ENCODE measurements at places on chromosomes 12 and 14.

DNA sequence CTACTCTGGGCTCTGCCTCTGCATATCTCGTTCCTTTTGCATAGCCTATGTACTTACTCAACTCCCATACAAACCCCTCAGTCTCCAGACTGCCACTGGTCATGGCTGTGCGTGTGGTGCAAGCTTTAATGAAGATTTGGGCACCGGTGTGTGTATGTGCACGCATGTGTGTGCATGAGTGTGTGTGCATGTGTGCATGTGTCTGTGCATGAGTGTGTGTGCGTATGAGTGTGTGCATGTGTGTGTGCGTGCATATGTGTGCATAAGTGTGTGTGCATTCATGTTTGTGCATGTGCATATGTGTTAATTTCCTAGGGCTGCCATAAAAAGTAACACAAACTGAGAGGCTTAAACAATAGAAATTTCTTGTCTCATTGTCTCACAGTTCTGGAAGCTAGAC is 17.1 kb upstream of the TBPL2 start:
- no peak overlapping the region for H3K4me3 ChIP-seq
- H3K27me3 ChIP-seq, result no peaks in the 10 kb centered on the region
- no peak overlapping the region for H3K27ac ChIP-seq
- DNase-seq, result no peak

DNA sequence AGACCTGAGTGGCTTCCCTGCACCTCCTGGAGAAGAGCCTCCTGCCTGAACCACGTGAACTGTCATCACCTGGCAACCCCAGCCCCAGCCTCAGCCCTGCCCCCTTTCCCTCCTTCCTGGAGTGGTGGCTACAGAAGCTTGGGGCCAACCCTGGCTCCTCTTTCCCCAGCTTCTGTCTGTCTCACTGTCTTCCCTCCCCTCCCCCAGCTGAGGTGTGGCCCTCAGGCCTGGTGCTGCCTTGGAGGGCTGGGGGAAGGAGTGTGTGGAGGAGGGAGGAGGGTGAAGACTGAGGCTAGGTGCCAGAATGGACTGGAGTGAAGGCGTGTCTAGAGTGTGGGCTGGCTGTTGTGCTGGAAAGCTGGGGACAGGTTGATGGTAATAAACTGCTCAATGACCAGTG is 9.7 kb downstream of the NFATC4 start:
- no peak overlapping the region for H3K4me3 ChIP-seq
- H3K27ac ChIP-seq, result no peak overlapping the region
- peaks cover 2% of the 10 kb centered on the region for H3K36me3 ChIP-seq
- H3K4me1 ChIP-seq, result no peaks in the 10 kb centered on the region
- DNase-seq, result no peak
- H3K27me3 ChIP-seq, result no peaks in the 10 kb centered on the region

DNA sequence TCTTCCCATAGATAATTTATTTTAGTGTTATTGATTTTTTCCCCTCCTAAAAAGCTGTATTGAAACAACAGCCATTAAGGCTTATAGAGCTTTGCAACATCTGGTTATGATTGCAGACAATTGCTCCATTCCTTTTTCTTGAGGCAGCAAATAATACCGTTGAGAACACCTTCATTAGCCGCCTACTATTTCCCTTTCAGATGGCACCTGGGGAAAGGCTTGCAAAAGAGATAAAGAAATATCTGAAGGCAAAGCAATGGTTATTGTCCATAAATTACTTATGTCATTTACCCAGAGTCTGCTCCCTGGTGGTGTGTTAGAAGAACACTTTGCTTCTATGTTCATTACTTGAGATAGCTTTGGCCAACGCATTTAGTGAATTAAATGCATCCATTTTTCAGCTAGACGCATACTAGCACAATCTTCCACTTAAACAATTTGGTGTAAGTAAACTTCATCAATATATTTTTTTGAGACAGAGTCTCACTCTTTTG is 377.8 kb downstream of the KCNH5 start:
- no peak overlapping the region for H3K27ac ChIP-seq
- no peaks in the 10 kb centered on the region for H3K36me3 ChIP-seq
- DNase-seq, result no peak
- H3K27me3 ChIP-seq, result no peaks in the 10 kb centered on the region

- no peaks in the 10 kb centered on the region for H3K36me3 ChIP-seq
- no peaks in the 10 kb centered on the region for H3K27me3 ChIP-seq
- H3K4me3 ChIP-seq, result no peak overlapping the region
- no peaks in the 10 kb centered on the region for H3K4me1 ChIP-seq
- no peak overlapping the region for H3K27ac ChIP-seq
These were observed 94.6 kb upstream of the DAAM1 start for GRCh38 chr14:59093902-59094301.

- no peaks in the 10 kb centered on the region for H3K36me3 ChIP-seq
- H3K4me3 ChIP-seq, result no peak overlapping the region
These were observed 18.0 kb downstream of the GSC start for GRCh38 chr14:94751956-94752355.

DNA sequence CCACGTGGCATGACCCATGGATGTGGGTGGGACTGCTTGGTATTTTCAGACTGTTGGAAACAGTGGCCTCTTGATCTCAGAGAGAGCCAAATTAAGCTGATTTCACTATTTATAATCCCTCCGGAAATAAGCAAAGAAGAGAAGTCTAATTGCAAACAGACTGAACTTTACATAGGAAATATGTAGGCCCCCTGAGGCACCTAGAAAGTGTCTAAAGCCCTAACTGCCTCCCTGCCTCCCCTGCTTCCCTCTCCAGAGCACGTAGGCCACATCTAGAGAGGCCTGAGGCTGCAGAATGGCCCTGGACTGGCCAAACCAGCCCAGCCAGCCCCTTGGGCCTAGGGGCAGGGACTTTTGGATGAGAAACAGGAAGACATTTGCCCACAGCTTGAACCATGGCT is 123.8 kb downstream of the ZFP36L1 start:
- no peaks in the 10 kb centered on the region for H3K27me3 ChIP-seq
- peaks cover 21% of the 10 kb centered on the region for H3K4me1 ChIP-seq
- H3K27ac ChIP-seq, result no peak overlapping the region
- no peaks in the 10 kb centered on the region for H3K36me3 ChIP-seq

DNA sequence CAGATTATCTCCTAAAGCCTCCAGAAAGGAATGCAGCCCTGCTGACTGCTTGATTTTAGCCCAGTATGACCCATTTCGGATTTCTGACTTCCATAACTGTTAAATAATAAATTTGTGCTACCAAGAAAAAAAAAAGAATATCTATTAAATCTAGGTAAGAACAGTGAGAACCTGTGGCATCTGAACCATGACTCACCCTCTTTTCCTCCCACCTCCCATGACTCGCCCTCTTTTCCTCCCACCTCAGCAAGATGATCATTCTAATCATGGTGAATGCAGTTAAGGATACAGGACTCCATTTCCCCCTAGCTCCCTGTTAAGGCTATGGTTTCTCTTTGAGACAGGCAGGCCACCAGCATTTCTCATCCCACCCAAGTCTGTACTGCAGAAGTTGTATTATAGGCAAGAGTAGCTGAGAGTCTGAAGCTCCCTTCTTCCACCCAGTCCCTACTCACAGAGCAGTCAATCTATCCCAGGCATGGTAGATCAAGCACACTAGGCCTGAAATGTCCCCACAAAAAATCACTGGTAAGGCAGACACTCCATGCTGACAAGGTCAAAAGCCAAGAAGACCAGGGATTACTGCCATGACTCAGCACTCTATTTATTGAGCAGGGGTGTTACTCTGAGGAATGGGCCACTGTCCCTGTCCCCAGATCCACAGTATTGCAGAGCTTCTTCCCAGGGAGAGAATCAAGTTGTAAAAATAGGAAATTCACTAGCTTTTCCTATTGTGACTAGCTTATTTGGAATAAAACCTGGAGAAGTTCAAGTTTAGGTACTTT is 188.9 kb downstream of the ADAMTS20 start:
- no peak for DNase-seq
- H3K36me3 ChIP-seq, result no peaks in the 10 kb centered on the region
- H3K27me3 ChIP-seq, result no peaks in the 10 kb centered on the region
- H3K4me3 ChIP-seq, result no peak overlapping the region
- no peaks in the 10 kb centered on the region for H3K4me1 ChIP-seq
- H3K27ac ChIP-seq, result no peak overlapping the region

GRCh38 chr14:29892327-29892726 is 35.3 kb downstream of the PRKD1 start:
- no peaks in the 10 kb centered on the region for H3K27me3 ChIP-seq
- H3K36me3 ChIP-seq, result no peaks in the 10 kb centered on the region
- DNase-seq, result no peak
- peaks cover 4% of the 10 kb centered on the region for H3K4me1 ChIP-seq
- H3K27ac ChIP-seq, result no peak overlapping the region
- no peak overlapping the region for H3K4me3 ChIP-seq

- no peaks in the 10 kb centered on the region for H3K4me1 ChIP-seq
- no peak overlapping the region for H3K4me3 ChIP-seq
- H3K36me3 ChIP-seq, result no peaks in the 10 kb centered on the region
- H3K27ac ChIP-seq, result no peak overlapping the region
- no peaks in the 10 kb centered on the region for H3K27me3 ChIP-seq
These were observed 104.5 kb downstream of the ESRRB start for GRCh38 chr14:76480426-76480825.

DNA sequence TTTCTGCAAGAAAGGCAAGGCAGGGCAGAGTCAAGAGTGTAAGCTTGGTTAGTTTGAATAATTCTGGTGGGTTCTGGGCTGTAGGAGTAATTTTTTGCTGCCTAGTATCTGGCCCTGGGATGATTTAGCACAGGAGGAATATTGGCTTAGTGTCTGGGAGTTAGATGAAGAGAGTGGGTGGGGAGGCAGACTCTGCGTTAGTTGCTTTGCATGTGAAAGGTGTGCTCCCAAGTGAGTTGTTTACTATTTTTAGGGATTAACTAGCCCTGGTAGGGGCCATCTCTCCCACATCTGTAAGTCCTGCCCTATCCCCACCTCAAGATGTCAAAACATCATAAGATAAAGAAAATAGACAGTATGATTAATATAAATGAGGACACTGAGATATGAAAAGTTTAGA is 249.7 kb downstream of the LRIG3 start:
- H3K36me3 ChIP-seq, result no peaks in the 10 kb centered on the region
- H3K27me3 ChIP-seq, result no peaks in the 10 kb centered on the region
- H3K27ac ChIP-seq, result no peak overlapping the region

DNA sequence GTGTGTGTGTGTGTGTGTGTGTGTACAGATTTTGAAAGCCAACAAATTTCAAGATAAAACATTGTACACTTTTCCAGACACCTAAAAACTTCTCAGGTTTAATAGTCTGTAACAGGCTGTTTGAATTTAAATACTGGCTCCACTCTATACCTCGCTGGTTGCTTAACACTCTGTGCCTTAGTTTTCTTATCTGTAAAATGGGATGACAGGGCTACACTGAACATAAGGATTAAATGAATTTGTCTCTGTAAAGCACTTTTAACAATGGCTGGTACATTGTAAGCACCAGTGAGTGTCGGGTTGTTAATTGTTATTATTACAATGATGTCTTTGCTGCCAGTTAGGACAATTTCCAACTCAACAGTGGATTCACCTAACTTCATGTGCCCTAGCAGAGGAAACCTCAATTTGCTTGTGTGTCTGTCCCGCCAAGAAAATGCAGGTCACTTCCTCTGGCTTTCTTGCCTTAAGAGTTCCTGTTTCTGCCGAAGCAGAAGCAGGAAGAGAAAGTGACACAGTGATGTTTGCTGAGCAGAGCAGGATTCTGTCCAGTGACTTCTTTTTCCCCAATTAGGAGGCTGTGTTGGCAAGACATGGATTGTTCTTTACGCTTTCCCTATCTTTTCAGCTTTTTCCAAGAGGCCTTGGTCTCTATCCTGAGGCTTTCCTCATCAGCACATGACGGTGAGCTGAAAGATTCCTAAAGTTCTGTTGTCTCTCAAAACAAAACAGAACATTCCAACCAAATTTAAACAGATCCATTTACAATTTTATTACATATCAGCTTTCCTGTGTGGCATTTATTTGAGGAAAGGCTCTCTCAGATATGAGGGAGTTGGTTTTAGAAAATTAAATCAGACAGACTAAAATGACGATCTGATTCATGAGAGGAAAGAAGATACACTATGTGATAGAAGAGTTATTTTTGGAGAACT is 154.1 kb upstream of the ATP2B1 start:
- H3K4me3 ChIP-seq, result no peak overlapping the region
- H3K27me3 ChIP-seq, result no peaks in the 10 kb centered on the region
- H3K27ac ChIP-seq, result peak overlapping the region; percentile 10
- no peaks in the 10 kb centered on the region for H3K4me1 ChIP-seq
- DNase-seq, result peak; percentile 21

DNA sequence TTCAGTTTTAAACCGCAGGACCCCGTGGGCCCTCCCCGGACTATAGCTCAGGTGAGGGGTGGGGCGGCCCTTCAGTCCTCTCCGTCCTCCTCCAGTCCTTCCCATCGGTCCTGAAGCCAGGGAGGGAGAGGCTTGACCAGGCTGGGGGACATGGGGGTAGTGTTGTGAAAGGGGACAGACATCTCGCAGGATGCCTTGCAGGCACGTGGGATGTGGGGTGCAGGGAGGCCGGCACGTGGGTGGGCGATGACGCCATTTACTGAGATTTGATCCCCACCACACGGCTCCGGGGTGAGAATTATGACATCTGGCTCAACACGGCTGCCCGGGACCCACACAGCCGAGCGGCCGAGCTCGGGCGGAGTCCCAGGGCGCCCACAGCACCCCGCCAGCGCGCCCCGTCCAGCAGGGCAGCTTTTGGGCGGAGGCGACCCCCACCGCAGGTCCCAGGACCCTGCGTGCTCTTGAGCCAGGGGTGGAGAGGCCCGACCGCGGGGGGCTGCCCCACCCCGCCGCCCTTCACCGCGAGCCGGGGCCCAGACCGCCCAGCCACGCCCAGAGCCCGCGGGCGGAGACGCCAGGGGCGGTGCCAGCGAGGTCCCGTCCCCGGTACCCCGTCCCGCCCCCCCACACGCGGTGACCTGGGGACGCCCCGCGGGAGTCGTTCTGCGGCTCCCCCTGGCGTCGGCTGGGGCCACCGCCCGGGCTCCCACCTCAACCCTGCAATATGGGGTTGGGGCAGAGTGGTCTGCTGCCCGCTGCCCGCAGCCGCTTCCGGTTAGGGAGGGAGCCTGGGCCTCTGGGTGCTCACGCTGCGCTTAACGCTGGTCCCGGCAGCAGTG is 3.3 kb upstream of the EXOC3L4 start:
- no peaks in the 10 kb centered on the region for H3K27me3 ChIP-seq
- H3K4me1 ChIP-seq, result peaks cover 3% of the 10 kb centered on the region
- peak; percentile 89 for DNase-seq
- H3K27ac ChIP-seq, result no peak overlapping the region
- H3K4me3 ChIP-seq, result no peak overlapping the region
- no peaks in the 10 kb centered on the region for H3K36me3 ChIP-seq

- H3K27ac ChIP-seq, result no peak overlapping the region
- peaks cover 7% of the 10 kb centered on the region for H3K4me1 ChIP-seq
- H3K36me3 ChIP-seq, result peaks cover 13% of the 10 kb centered on the region
- no peaks in the 10 kb centered on the region for H3K27me3 ChIP-seq
These were observed 49.2 kb downstream of the ACACB start for GRCh38 chr12:109165599-109165998.

GRCh38 chr14:94025720-94026119 is 420 bp upstream of the OTUB2 start:
- H3K4me1 ChIP-seq, result no peaks in the 10 kb centered on the region
- no peaks in the 10 kb centered on the region for H3K27me3 ChIP-seq
- no peaks in the 10 kb centered on the region for H3K36me3 ChIP-seq
- DNase-seq, result no peak

DNA sequence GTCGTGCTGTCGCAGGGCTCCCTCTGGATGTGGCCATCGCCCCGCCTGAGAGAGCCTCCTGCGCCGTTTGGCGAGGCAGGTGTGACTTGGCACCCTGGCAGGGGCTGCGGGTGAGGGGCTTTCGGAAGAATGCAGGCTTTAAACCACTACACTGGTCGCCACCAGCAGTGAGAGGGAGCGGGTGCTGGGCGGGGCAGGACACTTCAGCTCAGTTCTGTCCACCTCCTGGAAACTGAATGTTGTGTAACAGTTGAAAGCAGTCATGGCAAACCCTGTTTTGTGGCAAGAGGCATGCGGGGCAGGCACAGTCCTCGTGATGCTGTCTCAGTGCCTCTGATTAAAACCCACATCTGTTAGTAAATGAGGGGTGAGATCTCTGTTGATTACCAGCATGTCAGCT is 55.9 kb downstream of the AACS start:
- no peaks in the 10 kb centered on the region for H3K27me3 ChIP-seq
- H3K4me1 ChIP-seq, result no peaks in the 10 kb centered on the region
- peaks cover 6% of the 10 kb centered on the region for H3K36me3 ChIP-seq
- H3K4me3 ChIP-seq, result no peak overlapping the region
- no peak overlapping the region for H3K27ac ChIP-seq

Measured in kidney (tissue), 22 donors.